ENCODE measurements at places on chromosomes 1 and 21.

- peak; percentile 21 for DNase-seq
Observed at GRCh38 chr1:47262787-47263413, 30.9 kb upstream of the TAL1 start.

DNA sequence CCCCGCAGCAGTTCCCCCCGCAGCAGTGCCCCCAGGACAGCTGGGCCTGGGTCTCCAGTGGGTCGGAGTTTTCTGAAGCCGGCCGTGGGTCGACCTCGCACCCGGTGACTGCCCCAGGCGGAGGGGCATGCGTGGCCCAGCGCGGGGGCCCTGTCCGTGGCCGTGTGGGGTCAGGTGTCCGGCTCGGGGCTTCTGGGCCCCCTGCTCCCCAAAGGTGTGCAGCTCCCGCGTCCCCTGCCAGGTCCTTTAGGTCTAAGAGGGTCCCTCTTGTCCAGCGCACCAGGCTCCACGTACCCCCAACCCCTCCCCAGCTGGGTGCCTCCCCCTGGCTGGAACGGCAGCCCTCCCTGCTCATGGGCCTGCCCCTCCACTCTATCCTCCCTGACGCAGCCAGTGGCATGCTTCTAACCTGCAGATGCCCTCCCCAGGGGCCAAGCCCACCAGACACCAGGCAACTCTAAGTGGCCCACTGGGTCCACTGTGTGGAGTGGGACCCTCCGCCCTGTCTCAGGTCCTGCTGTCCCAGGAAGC, 5.9 kb upstream of the HES4 start:
- DNase-seq = no peak

DNA sequence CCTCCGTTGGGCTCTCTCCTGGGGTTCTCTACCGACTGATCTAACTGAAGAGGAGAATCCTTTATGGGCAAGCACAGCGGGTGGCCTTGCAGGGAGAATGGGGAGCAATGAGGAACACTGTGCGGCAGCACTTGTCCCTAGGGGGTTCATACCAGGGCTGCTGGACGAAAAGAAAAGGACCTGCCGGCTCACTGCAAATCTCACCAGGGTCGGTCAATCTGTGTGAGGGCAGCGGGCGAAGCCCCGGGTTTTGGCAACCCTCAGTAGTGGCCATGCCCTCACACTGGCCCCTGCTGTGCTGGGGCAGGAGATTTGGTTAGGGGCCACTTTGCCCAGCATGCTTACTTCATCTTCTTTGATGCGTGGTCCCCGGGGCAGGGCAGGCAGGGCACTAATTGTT, 5.9 kb downstream of the LHX9 start:
- no peak for DNase-seq

DNA sequence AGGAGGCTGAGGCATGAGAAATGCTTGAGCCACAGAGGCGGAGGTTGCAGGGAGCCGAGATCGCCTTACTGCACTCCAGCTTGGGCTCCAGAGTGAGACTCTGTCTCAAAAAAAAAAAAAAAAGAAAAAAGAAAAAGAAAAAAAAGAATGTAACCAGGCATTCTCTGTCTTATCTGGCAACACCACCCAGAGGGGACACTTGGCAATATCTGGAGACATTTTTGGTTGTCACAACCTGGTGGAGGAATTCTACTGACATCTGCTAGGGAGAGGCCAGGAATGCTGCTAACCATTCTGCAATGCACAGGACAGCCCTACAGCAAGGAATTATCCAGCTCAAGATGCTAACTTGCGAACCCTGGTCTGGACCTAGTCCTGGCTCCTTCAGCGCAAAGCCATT, 2.3 kb upstream of the CNR2 start:
- DNase-seq = no peak

GRCh38 chr1:182229921-182230491, 161.6 kb downstream of the GLUL start:
- no peak for DNase-seq

DNA sequence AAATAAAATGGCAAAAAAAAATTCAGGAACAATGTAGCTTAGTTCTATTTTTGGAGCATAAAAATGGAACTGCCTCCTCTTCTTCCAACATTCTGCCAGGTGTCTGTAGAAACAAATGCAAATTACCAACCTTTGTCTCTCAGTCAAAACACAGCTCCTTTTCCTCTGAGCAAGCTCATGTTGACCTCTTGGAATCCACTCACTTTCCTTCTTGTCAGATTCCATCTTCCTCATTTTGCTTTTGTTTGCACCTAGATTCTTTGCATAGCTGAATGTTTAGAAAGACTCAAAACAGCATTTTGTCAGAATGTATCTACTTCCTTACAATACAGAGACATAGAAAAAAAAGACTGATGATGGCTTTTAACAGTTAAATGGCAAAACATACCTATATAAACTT, 178.2 kb downstream of the ADGRL2 start:
- peak; percentile 20 for DNase-seq

DNA sequence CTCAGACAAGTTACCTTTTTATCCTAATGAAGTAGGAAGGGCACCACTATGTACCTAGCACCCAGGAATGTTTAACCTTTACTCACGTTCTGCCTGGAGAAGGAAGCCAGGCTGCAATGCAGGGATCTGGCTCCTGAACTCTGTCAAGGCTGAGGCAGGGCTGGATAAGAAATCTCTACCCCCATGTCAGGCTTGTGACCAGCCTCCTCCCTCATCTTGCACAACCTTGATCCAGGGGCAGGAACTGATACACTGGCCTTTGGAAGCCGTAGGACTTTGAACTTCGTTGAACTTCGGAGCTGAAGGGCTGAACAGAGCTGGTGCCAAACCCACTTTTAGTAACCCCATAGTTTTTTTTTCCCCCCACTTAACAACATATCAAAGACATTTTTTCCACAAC, 8.0 kb upstream of the AKR1A1 start:
- DNase-seq = no peak

DNA sequence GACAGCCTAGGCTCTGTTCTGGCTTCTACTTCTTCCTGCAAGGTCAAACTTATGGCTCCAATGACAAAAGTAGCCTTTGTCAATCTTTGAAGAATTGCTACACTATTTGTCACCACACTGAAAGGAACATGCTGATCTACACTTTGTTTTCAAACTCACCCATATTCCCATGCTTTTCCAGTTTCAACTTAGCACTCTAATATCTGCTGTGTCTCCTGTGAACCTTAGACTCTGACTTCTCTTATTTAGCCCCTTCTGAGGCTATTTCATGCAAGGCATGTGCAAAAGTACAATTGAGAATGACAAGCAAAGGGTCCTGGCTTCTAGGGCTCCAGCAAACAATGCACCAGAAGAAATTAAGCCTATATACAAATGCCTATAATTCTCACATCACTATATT, 374.9 kb downstream of the VAV3 start:
- DNase-seq = no peak

DNA sequence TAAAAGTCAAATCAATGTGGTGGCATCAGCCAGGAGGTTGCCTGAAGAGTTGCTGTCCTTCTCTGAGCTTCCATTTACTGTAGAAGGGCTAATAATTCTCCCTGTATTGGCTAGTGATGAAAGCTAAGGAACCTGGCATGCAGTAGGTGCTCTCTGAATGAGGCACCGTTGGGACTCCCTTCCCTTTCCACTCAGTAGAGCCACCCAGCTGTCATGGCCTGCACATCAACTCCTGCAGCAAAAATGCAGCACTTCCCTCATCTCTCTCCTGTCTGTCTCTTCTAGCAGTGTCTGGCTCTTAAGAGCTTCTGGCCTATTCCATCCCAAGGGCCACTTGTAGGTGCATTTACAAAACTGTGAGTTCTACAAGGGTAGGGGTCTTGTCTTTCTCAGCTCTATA, 369.0 kb downstream of the MATN1 start:
- no peak for DNase-seq

GRCh38 chr1:8591569-8591968, 225.9 kb downstream of the RERE start:
- no peak for DNase-seq

- no peak for DNase-seq
Observed at GRCh38 chr21:34504595-34504994, 7.4 kb downstream of the KCNE1 start.

GRCh38 chr1:234611847-234612351, 1.9 kb upstream of the IRF2BP2 start:
- no peak for DNase-seq

- DNase-seq = no peak
Observed at GRCh38 chr1:102032534-102032933, 35.8 kb upstream of the OLFM3 start.

GRCh38 chr1:81912383-81912782, 111.6 kb downstream of the ADGRL2 start:
- DNase-seq = no peak

DNA sequence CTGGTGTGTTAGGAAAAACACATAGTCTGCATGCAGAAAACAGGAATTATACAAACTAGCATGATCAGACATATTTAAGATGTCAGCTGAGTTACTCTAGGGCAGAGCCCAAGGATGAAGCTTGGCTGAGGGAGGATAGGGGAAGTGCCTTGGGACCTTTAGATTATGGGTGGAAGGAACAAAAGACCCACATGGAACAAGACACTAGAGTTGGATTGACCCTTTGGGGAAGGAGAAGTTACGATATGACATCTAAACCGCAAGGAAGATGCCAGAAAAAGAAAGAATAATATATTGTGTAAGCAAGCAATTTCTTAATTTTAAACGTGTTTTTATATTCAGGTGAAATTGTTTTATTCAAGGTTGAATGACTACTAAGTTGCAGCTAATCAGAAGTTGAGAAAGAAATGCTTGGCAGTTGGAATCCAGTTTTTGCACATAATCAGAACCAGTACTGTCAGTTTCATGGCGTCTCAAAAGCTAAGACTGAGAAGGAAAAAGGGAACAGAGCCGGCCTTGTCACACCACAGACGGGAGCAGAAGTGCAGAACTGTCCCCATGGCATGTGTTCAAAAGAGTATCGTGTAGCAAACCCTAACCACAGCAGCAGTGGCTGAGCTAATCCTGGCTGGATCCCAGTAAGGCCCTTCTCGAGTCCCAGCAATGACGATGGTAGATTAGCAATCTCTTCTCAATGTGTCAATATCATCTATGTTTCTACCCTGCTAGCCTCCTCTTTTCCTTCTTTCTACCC, 31.2 kb upstream of the IFNAR2 start:
- peak; percentile 11 for DNase-seq

- DNase-seq = no peak
Observed at GRCh38 chr1:51172811-51173210, 63.3 kb upstream of the RNF11 start.

DNA sequence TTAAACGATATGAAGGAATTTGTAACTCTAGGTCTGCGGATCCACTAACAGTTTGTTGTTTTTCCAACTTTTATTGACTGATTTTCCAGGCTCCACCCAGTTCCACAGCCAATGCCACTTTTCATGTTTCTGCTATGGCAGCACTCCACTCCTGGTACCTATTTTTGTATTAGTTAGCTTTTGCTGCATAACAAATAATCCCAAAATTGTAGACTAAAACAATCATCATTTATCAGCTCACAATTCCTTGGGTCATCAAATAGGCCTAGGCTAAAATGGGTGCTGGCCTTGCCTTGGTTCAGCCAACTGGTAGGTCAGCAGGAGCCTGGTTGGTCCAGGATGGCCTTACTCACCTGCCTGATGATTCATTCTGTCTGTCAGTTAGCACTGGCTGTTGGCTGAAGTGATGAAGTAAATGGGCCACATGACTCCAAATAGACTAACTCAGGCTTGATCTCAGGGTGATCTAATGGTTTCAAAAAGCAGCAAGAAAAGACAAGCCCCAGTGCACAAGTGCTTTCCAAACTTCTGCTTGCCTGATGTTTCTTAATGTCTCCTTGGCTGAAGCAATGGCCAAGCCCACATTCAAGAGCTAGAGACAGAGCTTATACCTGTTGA, 3.2 kb upstream of the C8B start:
- DNase-seq = no peak

DNA sequence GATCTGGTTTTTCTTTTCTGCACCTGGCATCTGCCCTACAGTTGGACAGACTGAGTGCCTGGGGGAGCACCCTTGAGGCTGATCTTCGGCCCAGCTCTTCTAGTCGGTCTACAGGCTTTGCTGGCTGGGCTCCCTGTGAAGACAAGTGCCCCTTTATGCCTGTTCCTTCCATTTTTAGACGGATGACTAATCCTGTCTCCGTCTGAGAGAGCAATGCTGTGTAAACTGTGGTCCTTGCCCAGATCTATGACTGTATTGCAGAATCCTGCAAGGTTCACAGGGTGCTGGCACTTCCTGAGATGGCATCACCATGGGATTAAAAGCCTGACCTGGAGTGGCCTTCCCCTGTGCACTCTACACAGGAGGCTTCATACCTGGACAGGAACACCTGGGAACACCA, 47.6 kb upstream of the SAMD13 start:
- peak; percentile 78 for DNase-seq

- peak; percentile 49 for DNase-seq
Observed at GRCh38 chr1:56375326-56375804, 204.0 kb downstream of the PLPP3 start.

DNA sequence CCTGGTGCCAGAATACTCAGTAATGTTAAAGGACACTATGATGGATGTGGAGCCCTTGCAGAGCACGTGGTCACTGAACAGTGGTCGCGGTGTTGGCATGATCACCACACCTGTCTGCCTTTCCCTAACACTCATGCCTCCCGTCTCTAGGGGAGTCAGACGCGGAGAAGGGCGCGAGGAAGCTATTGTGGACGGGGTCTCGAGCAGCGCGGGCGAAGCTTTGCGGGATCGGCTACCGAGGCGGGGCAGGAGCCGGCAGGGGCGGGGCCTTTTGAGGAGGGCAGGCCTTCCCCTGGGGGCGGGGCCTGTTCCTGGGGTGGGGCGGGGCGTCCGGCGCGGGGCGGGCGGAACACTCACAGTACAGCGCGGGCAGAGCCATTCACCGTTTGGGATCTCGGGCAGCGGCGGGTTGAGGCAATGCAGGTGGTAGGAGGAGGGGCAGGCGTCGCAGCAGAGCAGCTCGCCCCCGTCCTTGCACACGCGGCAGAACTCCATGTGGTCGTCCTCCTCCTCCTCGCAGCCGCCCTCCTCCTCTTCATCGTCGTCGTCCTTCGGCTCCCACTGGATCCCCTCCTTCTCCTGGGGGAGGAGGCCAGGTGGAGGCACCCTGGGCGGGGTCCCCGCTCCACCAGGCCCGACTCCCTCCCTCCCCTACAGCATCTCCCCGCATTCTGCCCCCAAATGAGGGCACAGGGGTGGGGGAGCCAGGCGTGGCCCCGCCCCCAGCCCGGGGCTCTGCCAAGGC, 31.5 kb downstream of the CHD5 start:
- DNase-seq = peak; percentile 25

DNA sequence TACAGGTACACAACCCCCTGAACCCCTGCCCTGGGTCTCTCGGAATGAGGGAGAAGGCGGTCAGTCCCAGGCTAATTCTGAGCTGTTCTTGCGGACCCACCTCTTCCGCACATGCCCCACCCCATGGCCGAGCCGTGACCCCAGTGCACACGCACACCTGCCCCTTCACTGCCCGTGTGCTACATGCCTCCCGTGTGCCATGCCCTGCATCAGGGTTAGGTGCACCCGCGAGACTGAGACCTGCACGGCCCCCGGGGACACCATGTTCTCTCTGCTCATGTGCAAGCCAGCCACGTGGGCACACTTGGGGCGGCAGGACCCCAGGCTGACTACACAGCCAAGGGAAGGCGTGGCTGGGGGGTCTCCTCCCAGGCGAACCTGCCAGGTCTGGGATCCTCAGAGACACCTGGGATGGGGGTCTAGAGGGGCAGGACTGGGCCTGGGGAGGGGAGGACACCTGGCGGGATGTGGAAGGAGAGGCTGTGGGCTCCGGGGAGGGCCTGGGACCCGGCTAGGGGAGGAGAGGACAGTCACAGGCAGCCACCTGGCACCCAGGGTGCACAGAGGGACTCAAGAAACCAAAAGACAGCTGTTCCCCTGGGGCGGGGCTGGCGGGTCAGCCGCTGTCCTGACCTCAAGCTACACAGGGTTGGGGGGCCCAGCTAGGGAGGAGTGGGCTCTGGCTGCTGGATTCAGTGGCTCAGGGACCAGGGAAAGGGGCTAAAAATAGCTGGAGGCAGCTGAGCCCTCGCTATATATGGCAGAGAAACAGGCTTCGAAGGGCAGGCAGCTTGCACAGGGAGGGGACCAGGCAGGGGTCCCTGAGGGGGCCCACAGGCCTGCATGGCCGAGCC, 133.4 kb downstream of the CASZ1 start:
- DNase-seq = no peak

Measured in fibroblast of skin of right biceps (primary cell).